ENCODE measurements at places on chromosomes 6 and 20. TPM values are rescaled to one million over a fixed set of nuclear protein-coding genes. Genes with fewer than 3 reads are reported as not detected.

Gene TFEB
- total RNA-seq: 5.5 TPM

Gene SPAG4
- 7.9 TPM for total RNA-seq

Gene PHACTR3
- 26.4 TPM for total RNA-seq

Gene ELOVL4
- total RNA-seq: 1.6 TPM

Gene TMEM217
- total RNA-seq: 2.4 TPM

Gene C6orf15
- not detected for total RNA-seq

Gene AIF1
- total RNA-seq: not detected

Gene GNAS-AS1
- 0.11 TPM for total RNA-seq

Gene MYL9
- 12.0 TPM for total RNA-seq

Gene MEI4
- not detected for total RNA-seq

DNA sequence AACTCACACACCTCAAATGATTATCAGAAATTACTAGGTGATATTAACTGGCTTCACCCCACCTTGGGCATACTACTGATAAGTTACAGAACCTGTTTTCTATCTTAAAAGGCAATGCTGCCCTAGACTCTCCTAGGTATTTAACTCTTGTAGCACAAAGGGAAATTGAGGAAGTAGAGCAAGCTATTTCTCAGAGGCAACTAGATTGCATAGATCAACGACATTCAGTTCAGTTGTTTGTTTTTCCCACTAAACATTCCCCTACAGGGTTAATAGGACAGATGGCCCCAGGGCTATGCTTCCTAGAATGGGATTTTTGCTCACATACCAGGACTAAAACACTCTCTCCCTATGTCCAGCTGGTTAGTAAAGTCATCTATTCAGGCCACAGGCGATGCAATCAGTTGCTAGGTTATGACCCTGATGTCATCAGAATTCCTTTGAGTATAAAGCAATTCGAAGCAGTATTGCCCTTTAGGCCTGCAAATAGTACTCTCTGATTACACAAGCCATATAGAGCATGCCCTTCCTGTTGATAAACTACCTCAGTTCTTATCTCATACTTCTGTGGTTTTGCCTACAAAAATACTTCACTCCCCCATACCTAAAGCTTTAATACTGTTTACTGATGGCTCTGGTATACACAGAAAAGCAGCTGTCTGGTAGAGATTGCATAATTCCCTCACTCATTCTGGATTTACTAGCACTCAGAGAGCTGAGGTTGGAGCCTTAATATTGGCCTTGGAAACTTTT, 67.4 kb upstream of the ASCC3 start:
- no peaks in the 10 kb centered on the region for H3K36me3 ChIP-seq
- no peak overlapping the region for H3K4me3 ChIP-seq
- DNase-seq: no peak
- no peak overlapping the region for H3K27ac ChIP-seq

- no peaks in the 10 kb centered on the region for H3K36me3 ChIP-seq
- H3K27ac ChIP-seq: no peak overlapping the region
- no peak overlapping the region for H3K4me3 ChIP-seq
- peaks cover 5% of the 10 kb centered on the region for H3K27me3 ChIP-seq
- no peaks in the 10 kb centered on the region for H3K4me1 ChIP-seq
Observed at GRCh38 chr6:70131528-70131927, 171.4 kb downstream of the COL9A1 start.

DNA sequence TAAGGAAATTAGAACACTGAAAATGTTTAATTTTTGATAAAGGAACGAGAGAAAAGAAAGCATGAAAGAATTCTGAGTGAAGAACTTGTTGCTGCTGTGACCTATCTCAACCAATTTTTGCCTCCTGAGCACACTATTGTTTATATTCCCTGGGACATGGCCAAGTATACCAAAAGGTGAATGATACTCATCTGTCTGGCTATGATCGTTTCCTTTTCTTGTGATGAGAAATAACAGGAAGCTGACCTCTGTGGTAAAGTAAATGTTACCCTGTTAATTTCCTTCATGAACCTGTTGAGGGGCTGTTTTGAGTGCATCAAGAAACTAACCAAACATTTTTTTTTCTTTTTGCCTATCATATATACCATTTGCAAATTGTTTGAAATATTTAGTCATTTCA, 69.1 kb downstream of the FIG4 start:
- H3K27ac ChIP-seq: peak overlapping the region; percentile 19
- no peaks in the 10 kb centered on the region for H3K27me3 ChIP-seq
- peak; percentile 75 for DNase-seq
- H3K36me3 ChIP-seq: no peaks in the 10 kb centered on the region
- peaks cover 16% of the 10 kb centered on the region for H3K4me1 ChIP-seq

DNA sequence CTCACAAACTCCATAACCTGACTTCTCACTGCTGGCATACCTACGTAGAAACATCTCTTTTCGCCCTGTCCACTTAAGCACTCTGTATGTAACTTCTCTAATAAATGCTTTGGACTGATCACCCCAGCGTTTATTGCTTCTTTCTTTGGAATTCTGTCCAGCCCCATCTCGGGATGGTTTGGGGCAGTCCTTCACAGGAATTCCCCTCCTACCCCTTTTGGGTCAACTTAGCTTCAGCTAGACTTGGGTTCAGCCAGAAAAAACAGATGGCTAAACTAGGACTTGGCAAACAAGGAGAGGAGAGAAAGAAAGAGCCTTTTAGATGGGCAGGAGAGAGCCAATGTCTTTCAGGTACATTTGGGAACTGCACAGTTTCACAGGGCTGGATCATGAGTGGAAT, 3.9 kb upstream of the LTV1 start:
- peaks cover 6% of the 10 kb centered on the region for H3K4me1 ChIP-seq
- DNase-seq: no peak
- H3K27me3 ChIP-seq: no peaks in the 10 kb centered on the region
- H3K4me3 ChIP-seq: no peak overlapping the region
- H3K27ac ChIP-seq: no peak overlapping the region
- H3K36me3 ChIP-seq: no peaks in the 10 kb centered on the region

DNA sequence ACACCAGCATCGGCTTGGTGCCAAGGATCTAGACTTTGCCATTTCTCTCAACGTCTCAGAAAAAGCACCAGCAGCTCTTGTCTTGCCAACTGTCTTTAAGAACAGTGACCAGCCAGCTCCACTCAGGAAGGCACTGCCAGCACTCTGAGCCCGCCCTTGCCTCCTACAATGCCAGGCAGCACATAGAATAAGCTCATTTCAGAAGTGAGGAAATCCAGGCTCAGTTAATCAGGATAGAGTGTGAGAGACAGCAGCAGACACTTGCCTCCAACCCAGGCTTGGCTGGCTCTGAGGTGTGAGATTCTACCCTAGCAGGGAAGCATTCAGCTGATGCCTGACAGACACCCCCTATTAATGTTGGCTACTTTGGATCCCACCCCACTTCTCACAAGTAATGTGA, 4.3 kb upstream of the SYNDIG1 start:
- peaks cover 89% of the 10 kb centered on the region for H3K27me3 ChIP-seq
- no peak overlapping the region for H3K4me3 ChIP-seq
- H3K36me3 ChIP-seq: no peaks in the 10 kb centered on the region

- no peaks in the 10 kb centered on the region for H3K27me3 ChIP-seq
- no peak overlapping the region for H3K27ac ChIP-seq
- H3K36me3 ChIP-seq: no peaks in the 10 kb centered on the region
- H3K4me3 ChIP-seq: no peak overlapping the region
- peaks cover 38% of the 10 kb centered on the region for H3K4me1 ChIP-seq
- DNase-seq: no peak
Observed at GRCh38 chr6:6920987-6921313, 186.8 kb upstream of the RREB1 start.

GRCh38 chr6:43730634-43731033, 39.4 kb upstream of the VEGFA start:
- H3K27me3 ChIP-seq: no peaks in the 10 kb centered on the region
- DNase-seq: no peak
- no peak overlapping the region for H3K4me3 ChIP-seq

GRCh38 chr20:20466341-20466879, 98.5 kb downstream of the INSM1 start:
- H3K27ac ChIP-seq: no peak overlapping the region
- H3K36me3 ChIP-seq: no peaks in the 10 kb centered on the region
- no peaks in the 10 kb centered on the region for H3K4me1 ChIP-seq
- no peak for DNase-seq
- no peaks in the 10 kb centered on the region for H3K27me3 ChIP-seq

DNA sequence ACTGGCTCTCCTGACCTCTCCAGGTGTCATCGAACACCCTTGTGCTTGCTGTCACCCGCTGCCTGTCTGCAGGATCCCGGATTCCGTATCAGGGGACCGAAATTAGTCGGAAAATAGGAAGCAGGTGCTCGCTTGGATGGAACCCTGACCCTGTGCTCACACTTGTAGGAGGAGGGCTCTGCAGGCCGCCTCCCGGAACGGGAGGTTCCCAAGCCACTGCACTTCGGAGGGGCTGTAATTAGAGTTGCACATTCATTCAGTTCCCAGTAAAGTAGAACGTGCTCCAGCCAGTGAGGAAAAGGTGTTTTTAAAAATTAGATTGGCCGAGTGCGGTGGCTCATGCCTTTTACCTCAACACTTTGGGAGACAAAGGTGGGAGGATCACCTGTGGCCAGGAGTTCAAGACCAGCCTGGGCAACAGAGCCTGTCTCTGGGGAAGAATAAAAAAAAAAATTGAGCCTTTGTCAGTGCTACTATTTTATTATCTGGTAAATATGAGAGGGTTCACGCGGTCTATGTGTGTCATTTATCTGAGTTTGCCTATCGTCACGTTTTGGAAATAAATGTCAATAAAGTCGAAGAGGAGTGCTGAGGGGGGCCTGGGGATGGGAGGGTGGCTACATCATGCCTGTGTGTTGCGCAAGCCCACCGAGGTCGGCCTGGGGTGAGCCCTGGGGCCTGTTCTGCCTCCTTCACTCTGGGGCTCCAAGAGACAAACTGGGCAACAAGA, 1.5 kb upstream of the GMEB2 start:
- peak overlapping the region; percentile 57 for H3K27ac ChIP-seq
- peak overlapping the region; percentile 93 for H3K4me3 ChIP-seq
- H3K36me3 ChIP-seq: 0 out of 2 replicates have a peak, but pooled peaks cover 3% of the 10 kb centered on the region
- DNase-seq: peak; percentile 90
- peaks cover 14% of the 10 kb centered on the region for H3K4me1 ChIP-seq

DNA sequence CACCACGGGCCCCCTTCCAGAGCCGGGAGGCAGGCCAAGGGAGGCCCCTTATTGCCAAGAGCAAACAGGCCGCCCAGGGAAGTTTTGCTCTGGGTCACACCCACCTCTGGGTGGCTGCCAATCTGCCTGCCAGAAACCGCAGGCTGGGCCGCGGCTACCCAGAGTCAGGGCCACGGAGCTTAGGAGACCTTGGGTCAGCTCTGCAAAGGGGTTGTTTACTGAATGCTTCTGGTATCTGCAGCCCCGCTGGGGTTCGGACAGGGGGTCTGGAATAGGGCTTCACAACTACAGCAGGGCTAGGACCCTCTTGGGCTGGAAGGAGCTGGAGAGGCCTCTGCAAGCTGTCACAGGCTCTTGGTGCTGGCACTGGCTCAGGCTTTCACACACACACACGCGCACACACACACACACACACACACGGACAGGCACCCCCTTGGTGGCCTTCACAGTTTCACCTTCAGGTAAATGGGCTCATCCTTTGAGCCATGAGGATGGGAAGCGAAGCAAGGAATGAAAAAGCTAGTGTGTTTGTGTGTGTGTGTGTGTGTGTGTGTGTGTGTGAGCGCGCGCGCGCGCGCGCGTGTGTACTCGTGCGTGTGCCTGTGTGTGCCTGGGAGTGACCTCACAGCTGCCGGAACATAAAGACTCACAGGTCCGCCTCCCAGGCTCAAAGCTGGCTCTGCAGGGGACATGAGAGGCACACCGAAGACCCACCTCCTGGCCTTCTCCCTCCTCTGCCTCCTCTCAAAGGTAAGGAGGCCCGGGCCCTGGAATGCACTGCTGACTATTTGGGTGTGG, at the start of gene CCN5:
TSS of gene CCN5 (plus strand) at position 669 of the 798 bp plus-strand sequence. CDS start at position 691, 22 bp downstream.
- H3K27ac ChIP-seq: no peak within 1 kb of the TSS
- H3K4me1 ChIP-seq: peaks cover 16% of the 10 kb centered on the region
- H3K27me3 ChIP-seq: no peaks in the 10 kb centered on the region

GRCh38 chr20:31473331-31474096, 1.4 kb downstream of the DEFB124 start:
- no peaks in the 10 kb centered on the region for H3K4me1 ChIP-seq
- H3K27me3 ChIP-seq: peaks cover 41% of the 10 kb centered on the region
- no peak overlapping the region for H3K27ac ChIP-seq
- no peaks in the 10 kb centered on the region for H3K36me3 ChIP-seq
- H3K4me3 ChIP-seq: no peak overlapping the region

DNA sequence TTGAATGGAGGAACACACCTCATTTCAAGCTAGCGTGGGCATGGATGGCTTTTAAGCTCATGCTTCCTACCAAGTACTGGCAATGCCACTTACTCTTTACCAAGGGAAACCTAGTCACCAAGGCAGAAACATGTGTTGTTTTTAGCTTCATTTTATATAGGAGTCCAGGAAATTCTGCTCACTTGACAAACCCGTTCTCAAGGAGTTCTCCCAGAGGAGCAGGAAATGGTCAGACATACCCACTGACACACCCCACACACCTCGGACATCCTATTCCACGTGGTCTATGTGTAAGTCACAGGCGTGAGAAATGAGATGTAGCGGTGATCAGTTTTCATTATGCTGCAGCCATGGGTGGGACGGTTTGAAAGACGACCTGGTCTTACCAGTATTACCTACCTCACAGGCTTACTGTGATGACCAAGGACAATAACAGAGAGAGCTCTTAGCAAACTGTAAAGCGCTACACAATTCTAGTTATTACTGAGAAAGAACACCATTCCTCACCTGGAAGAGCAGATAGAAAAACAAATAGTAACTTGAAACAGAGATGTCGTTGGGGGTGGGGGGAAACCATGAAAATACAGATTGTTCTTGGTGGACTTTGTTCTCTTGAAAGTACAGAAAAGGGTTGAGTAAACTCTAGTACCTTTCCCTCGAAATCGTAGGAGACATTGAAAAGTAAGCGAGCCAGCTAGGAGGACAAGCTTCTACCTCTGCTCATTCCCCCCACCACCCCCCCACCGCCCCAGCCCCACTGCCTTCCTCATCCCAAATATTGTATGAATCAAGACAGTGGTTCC, 1.7 kb downstream of the CNKSR3 start:
- H3K4me1 ChIP-seq: peaks cover 11% of the 10 kb centered on the region
- peak overlapping the region; percentile 84 for H3K4me3 ChIP-seq
- H3K27ac ChIP-seq: peak overlapping the region; percentile 47
- H3K36me3 ChIP-seq: no peaks in the 10 kb centered on the region
- peak; percentile 70 for DNase-seq

All from PC-3 (cell line).